ENCODE measurements at places on chromosomes 4 and X.

DNA sequence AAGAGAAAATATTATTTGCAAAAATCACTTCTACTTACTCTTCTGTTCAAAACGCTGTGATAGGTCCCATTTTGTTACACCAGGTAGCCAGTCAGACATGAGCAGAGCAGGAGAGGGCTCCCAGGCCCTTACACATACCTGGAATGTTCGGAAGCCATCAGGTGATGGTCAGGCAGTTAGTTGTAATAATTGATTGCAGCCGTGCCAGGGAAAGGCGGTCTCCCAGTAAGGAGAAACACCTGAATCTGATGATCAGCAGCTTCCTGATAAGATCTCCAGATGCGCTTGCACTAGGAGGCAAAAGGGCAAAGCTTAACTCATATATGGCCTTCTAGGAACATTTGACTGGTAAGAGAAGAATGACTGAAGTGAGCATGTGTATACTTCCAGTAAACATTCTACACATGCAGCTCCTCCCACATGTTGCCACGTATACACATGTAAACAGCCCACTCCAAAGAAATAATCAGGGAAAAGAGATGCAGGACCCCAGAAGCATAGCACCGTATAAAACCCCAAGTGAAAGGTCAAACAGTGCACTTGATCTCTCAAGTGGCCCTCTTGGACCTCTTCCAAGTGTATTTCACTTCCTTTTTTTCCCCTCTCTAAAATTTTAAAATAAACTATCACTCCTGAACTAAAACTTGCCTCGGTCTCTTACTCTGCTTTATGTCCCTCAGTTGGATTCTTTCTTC, 1338.0 kb downstream of the FSTL5 start:
- DNase-seq = no peak

DNA sequence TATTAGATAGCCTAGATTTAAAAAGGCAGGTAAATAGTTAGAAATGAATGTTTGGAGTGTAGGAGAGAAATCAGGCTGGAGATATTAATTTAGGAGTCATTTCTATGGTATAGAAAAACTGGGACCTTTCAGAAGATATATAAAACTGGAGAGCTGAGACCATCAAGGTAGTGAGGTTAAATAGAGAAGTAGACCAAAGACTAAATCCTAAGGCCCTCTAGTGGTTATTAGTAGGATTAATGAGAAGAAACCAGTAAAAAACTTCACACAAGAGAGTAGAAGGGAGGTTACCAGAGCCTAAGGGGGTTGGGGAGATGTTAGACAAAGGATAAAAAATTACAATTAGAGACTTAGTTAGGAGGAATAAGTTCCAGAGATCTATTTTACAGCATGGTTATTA, 351.0 kb upstream of the SPANXN1 start:
- DNase-seq = no peak

DNA sequence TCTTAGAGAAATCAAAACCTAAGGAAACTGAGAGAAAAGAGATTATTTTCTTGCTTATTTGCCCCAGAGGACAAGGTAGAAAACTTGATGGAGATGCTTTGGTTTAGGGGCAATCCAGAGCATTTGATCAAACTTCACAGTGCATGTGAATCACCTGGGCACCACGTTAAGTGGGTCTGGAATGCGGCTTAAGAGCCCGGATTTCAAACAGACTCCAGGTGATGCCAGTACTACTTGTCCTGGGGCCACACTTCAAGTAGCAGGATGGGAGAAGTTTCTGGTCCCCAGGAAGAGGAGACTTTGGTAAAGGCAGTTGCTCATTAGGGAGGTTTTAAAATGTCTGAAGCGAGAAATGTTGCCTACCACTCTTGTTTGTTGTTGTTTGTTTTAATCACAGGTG, 51.8 kb downstream of the PHOX2B start:
- no peak for DNase-seq

GRCh38 chr4:52548818-52549570, 110.1 kb downstream of the USP46 start:
- no peak for DNase-seq

GRCh38 chr4:111492496-111492895, 652.8 kb upstream of the FAM241A start:
- DNase-seq = no peak

- no peak for DNase-seq
Measured at GRCh38 chrX:134173541-134174272, 63.3 kb upstream of the CCDC160 start.

DNA sequence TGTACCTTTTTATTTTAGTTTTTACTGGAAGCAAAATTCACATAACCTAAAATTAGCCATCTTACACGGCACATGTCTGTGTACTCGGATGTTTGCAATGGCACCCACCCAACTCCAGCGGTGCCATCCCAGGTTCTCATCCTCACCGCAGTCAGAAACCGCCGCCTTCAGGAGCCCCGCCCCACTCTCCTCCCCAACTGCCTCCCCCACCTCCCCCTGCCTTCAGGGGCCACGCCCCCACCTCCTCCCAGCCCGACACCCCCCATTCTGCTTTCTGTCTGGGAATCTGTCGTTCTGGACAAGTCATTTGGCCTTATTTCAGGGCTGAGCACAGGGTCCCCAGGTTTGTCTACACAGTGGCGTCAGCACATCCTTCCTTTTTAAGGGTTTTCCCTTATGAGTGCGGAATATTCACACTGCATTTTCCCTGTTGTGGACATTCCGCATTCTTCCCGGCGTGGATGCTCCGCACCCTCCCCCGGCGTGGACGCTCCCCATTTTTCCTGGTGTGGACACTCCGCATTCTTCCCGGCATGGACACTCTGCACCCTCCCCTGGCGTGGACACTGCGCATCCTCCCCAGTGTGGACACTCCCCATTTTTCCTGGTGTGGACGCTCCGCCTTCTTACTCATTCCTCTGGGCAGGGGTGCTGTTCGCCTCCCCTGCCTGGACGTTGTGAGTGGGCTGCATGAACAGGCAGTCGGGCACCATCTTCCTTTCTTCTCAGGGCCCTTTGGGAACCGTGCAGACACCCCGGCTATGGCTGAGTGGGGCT, 135.4 kb upstream of the NKX1-1 start:
- no peak for DNase-seq

- no peak for DNase-seq
Measured at GRCh38 chr4:91128519-91128918, 1001.3 kb downstream of the CCSER1 start.

- no peak for DNase-seq
Measured at GRCh38 chrX:17242470-17242869, 132.5 kb upstream of the NHS start.

DNA sequence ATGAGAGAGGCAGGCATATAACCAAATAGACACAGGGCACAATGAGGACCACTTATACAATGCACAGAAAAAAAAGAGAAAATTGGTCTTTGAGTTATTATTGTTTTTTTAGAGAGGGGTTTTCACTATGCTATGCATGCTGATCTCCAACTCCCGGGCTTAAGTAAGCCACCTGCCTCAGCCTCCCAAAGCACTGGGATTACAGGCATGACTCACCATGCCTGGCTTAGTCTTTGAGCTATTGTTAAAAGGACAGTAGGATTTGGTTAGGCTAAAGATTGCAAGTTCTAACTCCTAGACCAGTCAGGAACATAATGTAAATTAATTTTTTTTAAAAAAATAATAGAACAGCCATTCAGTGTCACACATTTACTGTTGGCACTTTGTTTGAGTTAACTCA, 340.1 kb downstream of the GPAT3 start:
- no peak for DNase-seq

DNA sequence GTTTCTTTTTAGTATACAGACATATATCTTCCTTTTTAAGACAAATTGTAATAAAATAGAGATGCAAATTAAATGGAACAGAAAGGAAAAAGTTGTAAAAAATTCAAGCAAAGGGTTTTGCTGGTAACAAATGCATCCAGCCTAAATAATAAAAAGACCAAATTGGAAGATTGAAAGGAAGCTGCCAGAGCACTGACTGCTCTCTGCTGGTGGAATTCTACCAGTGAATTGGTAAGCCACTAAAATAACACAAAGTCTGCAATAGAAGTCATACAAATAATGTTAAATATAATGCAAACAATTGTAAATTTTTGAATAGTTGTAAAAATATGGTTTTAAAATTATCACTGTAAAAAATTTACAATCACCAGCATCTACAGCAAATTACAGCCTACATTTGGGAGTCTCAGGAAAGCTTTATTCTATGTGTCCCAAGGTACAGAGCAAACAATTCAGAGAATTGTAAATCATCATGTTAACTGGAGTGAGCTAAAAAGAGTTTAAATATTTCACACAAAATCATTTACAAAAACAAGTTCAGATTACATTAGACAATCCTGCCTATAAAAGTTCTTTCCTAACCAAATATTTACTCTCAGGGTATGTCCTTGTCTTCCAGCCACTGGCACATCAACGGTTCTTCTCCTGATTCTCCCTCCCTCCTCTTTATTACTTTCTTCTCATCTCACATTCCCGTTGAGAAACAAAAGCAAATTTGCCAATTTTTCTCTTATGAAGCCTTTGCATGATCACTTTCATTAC, 1322.5 kb downstream of the PCDH7 start:
- DNase-seq = no peak

DNA sequence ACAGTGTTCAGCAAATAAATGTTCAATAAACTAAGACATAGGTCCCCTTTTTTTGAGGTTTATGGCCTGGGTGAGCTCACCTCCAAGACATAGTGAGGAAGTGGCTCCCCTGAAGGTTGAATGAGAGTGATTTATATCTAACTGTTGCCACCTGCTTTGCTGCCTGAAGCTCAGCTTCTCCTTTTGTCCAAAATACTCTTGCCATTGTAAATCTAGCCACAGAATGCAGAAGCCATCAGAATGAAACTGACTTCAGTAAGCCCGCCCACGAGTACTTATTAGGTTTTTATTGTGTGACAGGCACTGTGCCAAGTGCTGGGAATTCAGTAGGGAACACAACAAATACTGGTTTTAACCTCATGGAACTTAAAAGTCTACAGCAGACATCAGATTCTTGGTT, 18.0 kb downstream of the SPINK2 start:
- DNase-seq = no peak

- DNase-seq = no peak
Measured at GRCh38 chr4:146482788-146483187, 39.0 kb downstream of the SLC10A7 start.

Data from GM12892 (cell line).